ENCODE measurements at places on chromosomes 1 and 21. TPM values are rescaled to one million over a fixed set of nuclear protein-coding genes. Genes with fewer than 3 reads are reported as not detected.

HAO2 gene
- total RNA-seq, result not detected

SPATA46 gene
- total RNA-seq, result not detected

USH2A gene
- not detected for total RNA-seq

AVPR1B gene
- total RNA-seq, result 0.68 TPM

DDR2 gene
- total RNA-seq, result 49.0 TPM

MPL gene
- total RNA-seq, result not detected

VASH2 gene
- total RNA-seq, result 2.0 TPM

SPATA17 gene
- 1.2 TPM for total RNA-seq

MARK1 gene
- 16.0 TPM for total RNA-seq

NMNAT1 gene
- 10.7 TPM for total RNA-seq

OLFM3 gene
- total RNA-seq, result not detected
